ENCODE measurements at places on chromosomes 2 and 18. TPM values are rescaled to one million over a fixed set of nuclear protein-coding genes. Genes with fewer than 3 reads are reported as not detected.
A peak's percentile ranks its signal among the peaks of the same experiment; 100 is the strongest.

MTCL1 gene
- total RNA-seq = 28.8 TPM

ARHGAP15 gene
- not detected for total RNA-seq

PLGLB1 gene
- 0.28 TPM for total RNA-seq

BCL11A gene
- 7.2 TPM for total RNA-seq

TEKT4 gene
- total RNA-seq = not detected

ANKRD62 gene
- total RNA-seq = not detected

GPR35 gene
- total RNA-seq = 0.07 TPM

RANBP2 gene
- total RNA-seq = 52.7 TPM

INPP5D gene
- 21.8 TPM for total RNA-seq

CD28 gene
- total RNA-seq = not detected

DUSP2 gene
- total RNA-seq = 1.9 TPM

CXCR1 gene
- 0.28 TPM for total RNA-seq

VAPA gene
- total RNA-seq = 251 TPM

FAM98A gene
- total RNA-seq = 57.1 TPM

ZEB2 gene
- total RNA-seq = 0.11 TPM

- DNase-seq = no peak
These were observed 550 bp downstream of the RAB1A start for GRCh38 chr2:65129286-65129825.

DNA sequence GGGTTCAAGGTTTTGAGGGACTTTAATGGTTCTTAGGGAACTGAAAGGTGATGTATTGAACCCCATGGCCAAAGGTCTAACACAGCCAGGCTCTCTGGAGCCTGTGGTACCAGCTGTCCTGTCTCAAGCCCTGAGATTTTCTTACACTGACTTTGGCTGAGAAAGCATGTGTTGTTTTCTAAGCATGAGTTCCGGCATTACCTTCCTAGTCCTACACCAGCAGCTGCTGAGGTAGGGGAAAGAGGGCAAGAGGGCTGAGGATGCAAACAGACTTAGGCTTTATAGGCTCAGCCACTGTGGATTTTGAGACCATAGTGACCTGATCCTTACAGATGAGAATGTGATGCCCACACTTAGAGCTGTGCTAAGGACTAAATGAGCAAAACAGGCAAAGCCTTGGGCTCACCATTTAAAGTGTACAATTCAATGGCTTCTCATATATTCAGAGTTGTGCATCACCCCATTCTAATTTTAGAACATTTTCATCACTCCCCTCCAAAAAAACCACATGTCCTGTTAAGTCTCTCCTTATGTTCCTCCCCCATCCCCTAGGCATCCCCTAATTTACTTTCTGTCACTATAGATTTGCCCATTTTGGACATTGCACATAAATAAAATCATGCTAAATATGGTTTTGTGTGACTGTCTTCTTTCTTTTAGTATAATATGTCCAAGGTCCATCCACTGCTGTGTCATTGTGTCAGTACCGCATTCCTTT is 99.7 kb upstream of the OTOS start:
- no peak for DNase-seq

- DNase-seq = no peak
These were observed 53.2 kb downstream of the PHLPP1 start for GRCh38 chr18:62768558-62768943.

- DNase-seq = no peak
These were observed 119.8 kb downstream of the PLEKHM3 start for GRCh38 chr2:207905546-207905945.

DNA sequence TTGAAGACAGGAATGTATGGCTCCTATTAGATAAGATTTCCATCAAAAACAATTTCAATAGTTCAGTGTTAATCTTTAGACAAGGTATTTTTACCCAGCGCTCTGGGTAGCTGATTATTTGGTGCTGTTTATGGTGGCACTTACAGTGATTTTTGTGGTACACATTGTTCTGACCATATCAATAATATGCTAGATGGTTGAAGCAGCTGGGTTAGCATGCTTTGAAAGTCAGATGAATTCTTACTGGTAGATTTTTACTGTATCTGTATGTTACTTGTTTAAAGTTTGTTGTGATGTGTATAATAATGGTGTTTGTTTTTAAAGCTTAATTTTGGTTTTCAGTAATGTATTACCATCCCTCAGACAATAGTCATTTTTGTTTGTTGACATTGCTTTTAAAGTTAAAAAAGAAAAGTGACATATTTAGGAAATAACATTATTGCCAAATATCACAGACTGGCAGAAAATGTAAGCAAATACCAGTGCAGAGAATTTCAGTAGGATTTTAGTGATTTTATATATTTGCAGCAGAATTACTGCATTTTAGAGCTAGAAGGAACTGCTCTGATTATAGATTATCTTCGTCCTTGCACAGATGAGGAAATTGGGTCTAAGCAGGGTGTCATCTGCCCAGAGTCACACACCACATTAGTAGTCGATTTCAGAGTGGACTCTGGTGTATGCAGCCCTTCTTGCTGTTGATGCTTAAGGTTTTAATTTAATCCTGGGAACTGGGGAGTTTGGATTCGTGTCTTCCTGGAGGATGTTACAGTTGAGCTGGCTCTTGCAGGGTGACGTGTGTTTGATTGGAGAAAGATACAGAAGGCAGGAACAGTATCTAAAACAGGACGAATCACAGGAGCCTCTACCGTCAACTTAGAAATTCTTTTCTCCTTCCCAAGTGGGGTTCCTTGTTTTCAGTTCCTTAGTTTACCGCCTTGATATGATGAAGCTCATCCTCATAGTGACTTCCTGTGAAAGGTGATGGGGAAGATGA is 6.6 kb downstream of the SOCS6 start:
- no peak for DNase-seq

GRCh38 chr2:6883448-6884122 is 6.0 kb downstream of the RSAD2 start:
- DNase-seq = no peak

- no peak for DNase-seq
These were observed 51.0 kb downstream of the WDR33 start for GRCh38 chr2:127759931-127760330.

- DNase-seq = peak; percentile 53
These were observed 2.3 kb upstream of the NR4A2 start for GRCh38 chr2:156334496-156335478.

GRCh38 chr18:47035156-47035671 is at the start of gene ELOA2:
TSS of gene ELOA2 (minus strand) at chr18:47035621. CDS start at chr18:47035264, 357 bp downstream.
- DNase-seq = no peak

DNA sequence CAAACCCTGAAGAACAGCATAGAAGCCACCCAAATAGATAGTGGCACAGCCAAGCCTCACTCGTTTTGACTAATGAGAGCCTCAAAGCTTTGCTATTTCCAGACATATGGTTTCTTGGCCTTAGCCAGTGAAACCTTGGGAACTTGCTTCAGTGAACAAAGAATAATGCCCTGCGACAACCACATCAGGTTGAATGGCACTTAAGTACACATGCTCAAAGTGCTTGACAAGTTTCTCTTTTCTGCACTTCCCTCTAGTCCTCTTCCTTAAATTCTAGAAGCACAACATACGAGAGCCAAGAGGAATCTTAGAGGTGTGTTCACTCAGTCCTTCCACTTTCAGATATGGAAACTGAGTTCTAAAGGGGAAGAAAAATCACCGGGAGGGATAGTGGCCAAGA is 258.3 kb downstream of the HAUS1 start:
- DNase-seq = no peak

DNA sequence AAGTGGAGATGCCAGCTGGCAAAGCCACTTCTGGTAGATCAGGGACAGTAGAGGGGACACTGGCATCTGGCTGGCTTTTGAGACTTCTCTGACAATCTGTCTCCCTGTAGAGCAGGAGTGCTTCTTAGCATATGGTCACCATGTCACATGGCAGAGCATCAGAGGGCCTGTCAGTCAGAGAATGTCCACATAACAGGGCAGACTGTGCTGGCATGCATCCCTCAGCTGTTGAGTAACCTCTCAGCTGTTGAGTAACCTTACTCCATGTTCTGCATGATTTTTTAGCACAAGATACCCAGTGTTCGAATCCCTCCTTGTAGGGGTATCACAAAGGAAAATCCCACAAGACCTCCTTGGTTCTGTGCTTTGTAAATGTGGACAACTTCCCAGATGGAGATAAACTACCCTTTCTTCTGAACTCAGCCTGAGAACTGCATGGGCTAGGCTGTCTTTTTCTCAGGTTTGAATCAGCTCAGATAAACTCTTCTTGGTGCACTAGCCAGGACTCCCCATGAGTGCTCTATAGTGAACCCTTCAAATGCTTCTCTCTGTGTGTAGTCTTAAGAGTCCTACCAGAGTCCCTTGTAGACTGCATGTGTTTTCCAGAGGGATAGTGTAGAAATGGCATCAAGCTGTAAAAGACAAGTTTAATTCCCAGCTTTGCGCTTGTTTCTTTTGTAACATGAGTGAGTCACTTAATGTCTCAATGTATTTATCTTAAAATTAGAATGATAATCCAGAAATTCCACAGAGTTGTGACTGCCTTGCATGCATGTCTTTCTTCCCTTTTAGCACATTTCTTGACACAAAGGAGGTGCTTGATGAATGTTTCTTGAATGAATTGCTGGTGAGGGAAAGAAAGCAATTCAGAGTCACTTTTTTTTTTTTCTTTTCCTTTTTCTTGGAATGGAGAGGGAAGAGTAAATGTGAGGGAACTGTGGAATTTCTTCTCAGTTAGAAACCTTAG is 442.3 kb upstream of the HNMT start:
- DNase-seq = no peak

- DNase-seq = peak; percentile 90
These were observed 26.5 kb downstream of the PPP4R3B start for GRCh38 chr2:55590810-55591440.

- no peak for DNase-seq
These were observed 2.0 kb downstream of the SLC66A3 start for GRCh38 chr2:11157296-11157695.

- no peak for DNase-seq
These were observed 81.3 kb upstream of the EPB41L3 start for GRCh38 chr18:5625076-5625475.

DNA sequence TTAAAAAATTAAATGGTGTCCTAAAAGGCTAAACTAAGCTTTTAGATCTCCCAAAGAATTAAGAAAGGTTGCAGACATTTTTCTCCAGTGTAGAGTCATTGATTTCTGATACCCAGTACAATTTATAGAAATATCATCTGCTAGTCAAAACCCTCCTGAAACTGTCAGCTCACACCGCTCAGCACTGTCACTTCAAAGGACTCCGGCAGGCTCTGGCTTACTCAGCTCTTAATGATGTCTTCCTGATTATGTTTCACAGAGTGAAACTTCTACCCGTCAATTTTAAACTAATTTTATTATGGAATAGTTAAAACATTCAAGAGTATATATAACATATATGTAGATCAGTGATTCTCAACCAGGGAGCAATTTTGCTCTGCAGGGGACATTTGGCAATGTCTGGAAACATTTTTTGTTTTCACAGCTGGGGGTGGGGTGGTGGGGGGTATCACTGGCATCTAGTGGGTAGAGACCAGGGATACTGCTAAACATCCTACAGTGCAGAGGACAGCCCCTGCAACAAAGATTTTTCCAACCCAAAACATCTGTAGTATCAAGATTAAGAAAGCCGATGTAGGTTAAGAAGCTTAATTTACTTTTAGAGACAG is 31.6 kb downstream of the CDK15 start:
- no peak for DNase-seq

DNA sequence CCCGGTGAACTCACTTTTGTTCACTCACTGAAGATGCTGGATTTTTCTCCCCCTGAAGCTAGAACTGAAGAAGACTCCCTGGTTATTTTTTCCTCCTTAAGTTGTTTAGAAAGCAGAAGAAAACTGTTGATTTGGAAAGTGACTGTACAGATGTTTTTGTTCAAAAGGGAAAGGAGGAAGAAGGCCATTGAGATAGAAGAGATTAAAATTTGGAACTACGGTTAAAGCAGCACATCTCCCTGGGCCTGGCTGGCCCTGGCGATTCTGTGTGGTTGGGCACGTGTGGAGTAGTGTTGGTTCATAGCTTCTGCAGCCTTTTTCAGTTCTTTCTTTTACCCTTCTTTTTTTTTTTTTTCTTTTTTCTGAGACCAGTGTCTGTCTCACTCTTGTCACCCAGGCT is 109.2 kb downstream of the MAP4K4 start:
- no peak for DNase-seq

- no peak for DNase-seq
These were observed 112.8 kb downstream of the UPP2 start for GRCh38 chr2:158214431-158214830.

- peak; percentile 42 for DNase-seq
These were observed 58.8 kb downstream of the RNF144A start for GRCh38 chr2:6975988-6976387.

GRCh38 chr18:48488388-48488850 is 50.4 kb upstream of the CTIF start:
- peak; percentile 86 for DNase-seq

DNA sequence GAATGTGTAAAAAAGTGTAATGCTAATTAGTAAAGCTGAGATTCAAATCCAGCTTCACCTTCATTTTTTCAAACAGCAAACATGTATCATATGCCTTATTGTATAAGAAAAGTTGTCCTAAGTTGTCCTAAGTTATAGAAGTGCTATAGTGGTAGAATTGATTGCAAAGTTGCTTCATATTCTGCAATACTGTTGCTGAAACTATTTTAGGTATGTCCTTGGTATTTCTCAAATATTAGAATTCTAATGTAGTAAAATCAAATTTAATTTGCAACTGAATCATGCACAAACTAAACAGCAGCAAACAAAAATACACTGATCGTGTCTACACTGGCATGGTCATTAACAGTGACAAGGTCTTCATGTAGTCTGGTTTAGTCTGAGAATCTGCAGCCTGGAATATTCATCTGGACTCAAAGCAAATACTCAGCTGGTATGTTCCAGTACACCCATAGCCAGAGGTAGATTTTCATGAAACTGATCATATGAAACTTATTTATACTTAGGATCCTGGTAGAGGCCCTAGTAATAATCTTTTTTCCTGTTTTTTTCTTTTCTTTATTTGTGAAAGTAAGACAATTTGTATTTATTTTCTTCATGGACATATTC is 555.6 kb upstream of the ZEB2 start:
- no peak for DNase-seq

GRCh38 chr2:27509326-27509725 is 12.7 kb downstream of the GCKR start:
- no peak for DNase-seq

DNA sequence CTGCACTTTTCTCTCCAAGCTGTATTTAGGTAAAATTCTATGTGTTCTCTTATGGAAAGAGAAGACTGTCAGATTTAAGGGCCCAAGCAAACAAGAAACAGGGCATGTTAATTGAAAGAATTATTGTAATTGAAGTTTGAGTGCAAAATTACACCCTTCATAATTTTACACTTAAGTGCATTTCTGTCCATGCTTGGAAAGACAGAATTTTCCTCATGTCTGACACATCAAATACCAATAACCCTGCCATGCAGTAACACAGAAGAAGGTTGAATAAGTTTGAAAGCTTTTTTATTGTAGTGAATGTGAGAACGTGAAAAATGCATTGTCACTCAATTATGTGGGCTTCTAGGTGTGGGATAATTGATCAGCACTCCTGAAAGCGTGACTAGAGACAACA is 52.9 kb upstream of the PARD3B start:
- DNase-seq = no peak

GRCh38 chr18:69897397-69898108 is 50.1 kb downstream of the CD226 start:
- no peak for DNase-seq

- no peak for DNase-seq
These were observed 29.9 kb downstream of the LOXHD1 start for GRCh38 chr18:46627136-46627535.

All from foreskin keratinocyte (primary cell).